PC-9 (cell line): ENCODE measurements at places on chromosomes 12 and 14. TPM values are rescaled to one million over a fixed set of nuclear protein-coding genes. Genes with fewer than 3 reads are reported as not detected.

DNA sequence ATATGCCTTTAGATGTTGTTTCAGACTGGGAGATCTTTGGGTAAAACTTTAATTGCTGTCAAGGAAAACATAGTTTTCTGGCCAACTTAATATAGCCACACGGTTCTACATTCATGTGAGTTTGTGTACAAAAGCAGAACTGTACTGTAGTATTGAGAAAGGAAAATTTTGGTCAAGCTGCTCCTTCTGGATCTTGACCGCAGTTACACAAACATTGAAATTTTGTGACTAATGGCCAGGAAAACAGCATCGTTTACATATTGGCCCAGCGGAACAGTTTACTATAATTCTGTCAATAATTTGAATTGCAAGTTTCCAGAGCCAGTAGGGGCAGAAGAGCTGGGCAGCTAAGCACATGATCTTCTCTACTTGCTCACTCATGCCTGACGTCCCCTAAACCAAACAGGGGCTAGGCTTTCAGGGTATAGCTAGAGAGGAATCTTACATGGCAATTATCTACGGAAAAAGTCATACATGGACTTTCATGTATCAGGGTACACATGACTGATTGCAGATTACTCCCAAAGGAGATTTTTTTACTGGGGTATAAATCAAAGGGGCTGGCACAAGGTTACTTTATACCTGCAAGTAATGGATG lies 11.4 kb upstream of the ART4 start:
- H3K4me3 ChIP-seq = no peak overlapping the region
- no peak overlapping the region for H3K27ac ChIP-seq
- no peak for DNase-seq
- H3K27me3 ChIP-seq = no peaks in the 10 kb centered on the region
- H3K36me3 ChIP-seq = no peaks in the 10 kb centered on the region

LYZ gene
- not detected in 2 replicates for total RNA-seq

- H3K27me3 ChIP-seq = no peaks in the 10 kb centered on the region
- H3K27ac ChIP-seq = no peak overlapping the region
- H3K4me3 ChIP-seq = no peak overlapping the region
- H3K36me3 ChIP-seq = peaks cover 15% of the 10 kb centered on the region
- DNase-seq = no peak
These were observed 4.5 kb downstream of the TMX1 start for GRCh38 chr14:51244591-51244990.

SLC2A14 gene
- 0.13 TPM in 1 of 2 replicates, not detected in the other for total RNA-seq

USP15 gene
- total RNA-seq = 25.0 and 25.8 TPM in 2 replicates

ERP27 gene
- 14.9 and 33.4 TPM in 2 replicates for total RNA-seq

GRCh38 chr14:98219638-98220037 lies 1052.4 kb downstream of the BCL11B start:
- no peak overlapping the region for H3K27ac ChIP-seq
- H3K27me3 ChIP-seq = no peaks in the 10 kb centered on the region
- H3K4me1 ChIP-seq = no peaks in the 10 kb centered on the region
- no peak for DNase-seq

GRCh38 chr12:53736592-53736991 lies 9.3 kb upstream of the CALCOCO1 start:
- H3K4me1 ChIP-seq = no peaks in the 10 kb centered on the region
- H3K27ac ChIP-seq = no peak overlapping the region
- H3K36me3 ChIP-seq = no peaks in the 10 kb centered on the region
- no peak for DNase-seq
- H3K4me3 ChIP-seq = no peak overlapping the region

- no peaks in the 10 kb centered on the region for H3K4me1 ChIP-seq
- DNase-seq = no peak
- no peak overlapping the region for H3K4me3 ChIP-seq
- H3K27ac ChIP-seq = no peak overlapping the region
- no peaks in the 10 kb centered on the region for H3K27me3 ChIP-seq
These were observed 42.9 kb downstream of the DAD1 start for GRCh38 chr14:22545842-22546721.

DNA sequence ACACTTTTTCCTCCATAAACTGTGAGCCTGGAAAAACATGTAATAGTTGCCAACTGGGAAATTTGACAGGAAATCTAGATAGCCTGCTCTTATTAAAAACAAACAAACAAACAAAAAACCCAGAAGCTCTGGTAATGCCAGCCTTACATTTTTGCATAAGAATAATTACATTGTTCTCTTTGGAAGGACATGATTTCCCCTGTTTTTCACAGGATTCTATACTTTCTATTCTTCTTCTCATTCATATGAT lies 137.9 kb downstream of the AEBP2 start:
- H3K27ac ChIP-seq = no peak overlapping the region
- H3K4me3 ChIP-seq = no peak overlapping the region
- no peak for DNase-seq
- no peaks in the 10 kb centered on the region for H3K36me3 ChIP-seq
- H3K4me1 ChIP-seq = no peaks in the 10 kb centered on the region

ZBTB1 gene
- 55.4 and 57.2 TPM in 2 replicates for total RNA-seq

- H3K4me3 ChIP-seq = no peak overlapping the region
- no peak overlapping the region for H3K27ac ChIP-seq
- DNase-seq = no peak
- H3K36me3 ChIP-seq = 0 out of 2 replicates have a peak, but pooled peaks cover 4% of the 10 kb centered on the region
- H3K4me1 ChIP-seq = peaks cover 20% of the 10 kb centered on the region
These were observed 42.7 kb downstream of the ATF7IP start for GRCh38 chr12:14408208-14408607.

DNA sequence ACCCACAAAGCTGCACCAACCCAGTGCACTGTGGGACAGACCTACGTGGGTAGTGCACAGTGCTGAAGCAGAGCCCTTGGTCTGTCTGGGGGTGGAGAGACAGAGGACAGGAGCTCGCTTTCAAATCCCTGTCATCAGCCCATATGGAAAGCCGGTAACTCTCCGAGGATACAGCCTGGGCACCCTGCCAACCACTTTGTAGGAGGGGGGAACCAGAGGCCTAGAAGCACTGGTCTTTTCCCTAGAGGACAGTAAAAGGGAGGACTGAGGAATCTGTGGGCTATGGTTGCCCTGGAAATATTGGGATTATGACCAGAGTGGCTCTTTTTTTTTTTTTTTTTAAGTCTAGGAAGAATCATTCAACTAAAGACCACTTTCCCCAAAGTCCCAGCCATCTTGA lies 74.3 kb downstream of the MAP3K9 start:
- H3K27ac ChIP-seq = no peak overlapping the region
- H3K4me3 ChIP-seq = no peak overlapping the region
- H3K36me3 ChIP-seq = peaks cover 19% of the 10 kb centered on the region
- H3K27me3 ChIP-seq = no peaks in the 10 kb centered on the region

SIX6 gene
- not detected in 2 replicates for total RNA-seq

DNA sequence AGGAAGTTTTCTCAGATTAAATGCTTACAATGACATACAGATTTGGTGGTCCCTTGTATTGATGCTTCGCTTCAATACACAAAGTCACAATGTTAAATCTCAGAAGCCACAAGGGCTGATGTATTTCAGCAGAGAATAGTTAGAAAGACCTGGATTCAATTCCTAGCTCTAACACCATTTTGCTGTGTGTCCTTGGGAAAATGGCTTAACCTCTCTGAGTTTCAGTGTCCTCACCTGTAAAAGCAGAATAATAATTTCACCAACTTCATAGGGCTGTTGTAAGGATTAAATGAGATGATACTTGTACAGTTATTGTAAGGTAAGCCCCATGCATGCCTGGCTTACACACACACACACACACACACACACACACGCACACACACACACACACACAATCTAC lies 30.3 kb downstream of the P2RX7 start:
- DNase-seq = no peak
- no peak overlapping the region for H3K4me3 ChIP-seq
- no peaks in the 10 kb centered on the region for H3K4me1 ChIP-seq
- no peak overlapping the region for H3K27ac ChIP-seq
- no peaks in the 10 kb centered on the region for H3K36me3 ChIP-seq
- H3K27me3 ChIP-seq = no peaks in the 10 kb centered on the region

- no peak for DNase-seq
- H3K4me3 ChIP-seq = no peak overlapping the region
- H3K36me3 ChIP-seq = no peaks in the 10 kb centered on the region
- H3K4me1 ChIP-seq = no peaks in the 10 kb centered on the region
- H3K27ac ChIP-seq = no peak overlapping the region
These were observed 334.9 kb upstream of the DIO2 start for GRCh38 chr14:80545935-80546854.

DNA sequence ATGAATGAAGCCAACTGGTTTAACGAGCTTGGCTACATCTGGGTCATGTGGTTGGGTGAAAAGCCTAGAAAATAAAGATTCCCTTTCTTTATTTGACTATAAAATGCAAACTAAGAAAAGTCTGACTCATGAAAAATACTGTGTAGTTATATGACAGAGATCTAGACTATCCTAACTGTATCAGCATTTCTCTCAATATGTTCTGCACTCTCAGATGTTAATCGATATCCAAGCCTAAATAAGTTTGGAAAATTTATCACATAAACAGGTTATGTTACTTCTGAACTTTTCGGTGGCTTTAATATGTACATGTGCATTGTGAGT lies 133.1 kb downstream of the DAAM1 start:
- H3K4me3 ChIP-seq = no peak overlapping the region
- H3K4me1 ChIP-seq = peaks cover 29% of the 10 kb centered on the region
- H3K27me3 ChIP-seq = no peaks in the 10 kb centered on the region
- DNase-seq = no peak
- peak overlapping the region; percentile 71 for H3K27ac ChIP-seq

- no peak for DNase-seq
- H3K4me3 ChIP-seq = no peak overlapping the region
- H3K27me3 ChIP-seq = no peaks in the 10 kb centered on the region
- H3K4me1 ChIP-seq = no peaks in the 10 kb centered on the region
These were observed 29.2 kb downstream of the KCNJ8 start for GRCh38 chr12:21745258-21745657.

GRCh38 chr14:69979882-69980281 lies 100.7 kb downstream of the SMOC1 start:
- H3K4me1 ChIP-seq = peaks cover 26% of the 10 kb centered on the region
- H3K27ac ChIP-seq = 0 out of 2 replicates have a peak overlapping the region, but pooled peaks have one; percentile 20
- no peak overlapping the region for H3K4me3 ChIP-seq
- no peaks in the 10 kb centered on the region for H3K27me3 ChIP-seq

ZNF84 gene
- total RNA-seq = 16.2 and 18.0 TPM in 2 replicates

MANSC1 gene
- 25.5 and 32.0 TPM in 2 replicates for total RNA-seq

KRT6C gene
- not detected in 2 replicates for total RNA-seq

NINJ2 gene
- total RNA-seq = 18.5 and 19.3 TPM in 2 replicates

CHD8 gene
- 57.3 and 58.7 TPM in 2 replicates for total RNA-seq

OAS3 gene
- 16.2 and 17.4 TPM in 2 replicates for total RNA-seq

DNA sequence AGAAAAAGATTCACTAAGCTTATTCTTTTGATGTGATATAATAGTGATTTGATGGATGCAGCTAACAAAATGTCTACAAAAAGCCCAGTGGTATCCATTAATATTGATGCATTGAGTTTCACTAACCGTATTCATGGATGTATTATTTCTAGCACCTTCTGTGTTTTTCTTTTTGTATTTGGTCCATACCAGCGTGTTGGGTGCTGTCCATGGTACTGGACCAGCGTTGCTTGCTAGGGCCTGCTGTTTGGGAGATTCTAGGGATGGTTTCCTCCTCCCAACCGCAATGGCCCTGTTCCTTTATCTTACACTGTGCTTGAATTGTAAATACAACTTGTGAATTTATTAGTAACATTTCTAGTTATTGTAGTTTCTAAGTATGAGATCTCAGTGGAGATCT lies 31.7 kb downstream of the ANO4 start:
- DNase-seq = no peak
- H3K4me3 ChIP-seq = no peak overlapping the region
- no peaks in the 10 kb centered on the region for H3K36me3 ChIP-seq
- no peak overlapping the region for H3K27ac ChIP-seq
- H3K4me1 ChIP-seq = no peaks in the 10 kb centered on the region

HOXC11 gene
- 2.4 and 2.9 TPM in 2 replicates for total RNA-seq

DNA sequence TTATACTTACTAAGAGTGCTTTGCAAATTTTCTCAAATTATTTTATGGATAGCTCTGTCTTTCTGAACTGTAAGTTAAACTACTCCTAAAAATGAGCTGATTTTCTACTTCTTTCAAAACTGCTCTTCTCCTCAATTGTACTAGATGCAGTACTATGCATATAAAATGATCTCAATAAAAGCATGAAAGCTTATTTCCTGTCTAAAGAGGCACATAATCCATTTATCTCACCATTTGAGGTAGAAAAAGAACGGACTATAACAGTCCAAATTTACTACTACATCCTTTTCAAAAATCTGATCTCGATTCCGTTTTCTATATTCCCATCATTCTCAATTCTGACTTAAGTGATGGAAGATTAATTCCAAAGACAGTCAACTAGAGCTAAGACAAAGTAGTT lies 14.4 kb downstream of the SLIRP start:
- H3K27me3 ChIP-seq = no peaks in the 10 kb centered on the region
- H3K27ac ChIP-seq = no peak overlapping the region
- no peak overlapping the region for H3K4me3 ChIP-seq
- H3K36me3 ChIP-seq = peaks cover 77% of the 10 kb centered on the region
- no peaks in the 10 kb centered on the region for H3K4me1 ChIP-seq

- peaks cover 63% of the 10 kb centered on the region for H3K36me3 ChIP-seq
- H3K27ac ChIP-seq = no peak overlapping the region
- no peaks in the 10 kb centered on the region for H3K27me3 ChIP-seq
- H3K4me1 ChIP-seq = no peaks in the 10 kb centered on the region
These were observed 85.0 kb downstream of the ACTN1 start for GRCh38 chr14:68894123-68894522.

DNA sequence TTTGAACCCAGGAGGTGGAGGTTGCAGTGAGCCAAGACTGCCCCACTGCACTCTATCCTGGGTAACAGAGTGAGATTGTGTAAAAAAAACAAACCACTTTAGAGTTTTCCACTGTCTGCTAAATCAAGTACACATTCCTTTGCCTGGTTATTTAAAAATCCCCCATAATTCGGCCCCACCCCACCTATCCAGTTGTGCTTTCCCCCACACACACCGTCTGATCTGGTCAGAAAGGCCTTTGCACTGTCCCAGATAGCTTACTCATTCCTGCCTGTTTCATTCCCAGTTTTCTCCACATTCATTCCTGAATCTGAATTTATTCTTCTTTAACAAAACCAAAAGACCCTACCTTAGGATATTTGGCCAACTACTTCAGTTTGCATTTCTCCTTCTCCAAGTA lies 29.5 kb downstream of the NINJ2 start:
- H3K4me1 ChIP-seq = peaks cover 44% of the 10 kb centered on the region
- no peak for DNase-seq
- H3K4me3 ChIP-seq = no peak overlapping the region
- no peaks in the 10 kb centered on the region for H3K27me3 ChIP-seq
- peak overlapping the region; percentile 68; the same call in 1 of the 2 replicates for H3K27ac ChIP-seq
- no peaks in the 10 kb centered on the region for H3K36me3 ChIP-seq

OR4K5 gene
- total RNA-seq = not detected in 2 replicates

KRT71 gene
- total RNA-seq = not detected in 2 replicates

RNU6-8 gene
- not detected in 2 replicates for total RNA-seq
